T-helper 17 cell (primary cell): ENCODE measurements at places on chromosomes 2 and 18.

- DNase-seq: no peak
Measured at GRCh38 chr2:217086038-217086522, 226.2 kb upstream of the TNP1 start.

- DNase-seq: no peak
Measured at GRCh38 chr2:215396595-215397313, 39.1 kb downstream of the FN1 start.

- DNase-seq: no peak
Measured at GRCh38 chr2:6917761-6918421, 679 bp downstream of the RNF144A start.

DNA sequence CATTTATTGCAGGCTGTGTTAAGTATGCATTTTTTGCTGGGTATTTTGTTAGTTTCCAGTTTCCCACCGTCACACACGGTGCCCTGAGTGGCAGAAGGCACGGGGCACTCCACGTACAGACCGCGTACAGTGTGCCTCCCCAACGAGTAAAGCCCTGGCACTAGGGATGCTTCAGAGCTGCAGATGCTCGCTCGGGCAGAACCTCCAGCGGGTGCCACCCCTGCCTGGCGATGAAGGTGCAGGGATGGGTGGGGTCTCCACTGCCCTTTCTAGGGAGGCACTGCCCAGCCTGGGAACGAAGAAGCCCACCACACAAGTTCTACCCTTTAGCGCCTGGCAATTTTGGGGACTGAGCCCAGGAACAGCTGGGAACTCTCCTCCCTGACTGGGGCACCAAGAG lies 4.1 kb downstream of the GREB1 start:
- DNase-seq: no peak

DNA sequence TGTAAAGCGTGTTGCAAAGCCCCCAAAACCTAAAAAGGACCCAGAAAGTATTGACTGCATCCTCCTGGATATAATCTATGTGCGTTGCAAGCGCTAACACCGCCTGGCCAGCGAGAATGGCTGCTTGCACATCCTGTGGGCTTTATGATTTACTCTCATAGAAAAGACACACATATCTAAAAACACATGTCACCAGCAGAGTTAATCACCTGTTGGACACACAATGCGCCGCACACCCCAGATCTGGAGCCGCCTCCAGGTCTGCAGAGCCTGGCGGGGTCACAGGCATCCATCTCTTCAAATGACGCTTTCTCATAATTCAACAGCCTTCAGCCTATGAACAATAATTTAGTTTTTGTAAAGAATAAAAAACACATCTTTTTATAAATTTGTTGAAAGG lies 186.5 kb downstream of the RTP5 start:
- no peak for DNase-seq

DNA sequence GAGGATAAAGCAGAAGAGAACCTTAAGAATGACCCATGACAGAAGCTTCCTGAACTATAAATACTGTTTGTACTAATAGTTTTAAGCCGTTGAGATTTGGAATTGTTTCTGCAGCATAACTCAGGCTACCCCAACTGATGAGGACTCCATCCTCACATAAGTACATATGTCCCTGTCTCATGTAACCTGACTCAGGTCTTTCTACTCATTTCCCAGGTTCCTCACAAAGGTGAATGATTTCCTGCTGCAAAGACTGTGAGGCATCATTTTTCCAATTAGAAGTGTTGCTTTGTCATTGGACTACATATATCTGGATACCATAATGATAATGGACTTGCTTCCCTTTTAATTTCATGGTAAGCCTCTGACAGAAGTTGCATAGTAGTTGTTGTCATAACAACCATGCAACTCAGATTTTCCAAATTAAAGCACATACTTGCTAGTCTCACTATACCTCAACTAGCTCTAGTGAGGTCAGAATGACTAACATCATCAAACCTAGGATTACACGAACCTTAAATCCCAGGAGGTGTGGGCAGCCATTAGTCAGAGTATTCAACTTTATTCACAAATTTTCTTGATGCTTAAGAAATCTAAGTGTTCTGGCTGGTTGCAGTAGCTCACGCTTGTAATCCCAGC lies 38.0 kb upstream of the NEDD4L start:
- DNase-seq: no peak

GRCh38 chr2:42137125-42137841 lies 31.9 kb upstream of the EML4 start:
- no peak for DNase-seq

- no peak for DNase-seq
Measured at GRCh38 chr18:38886861-38887670, 1321.5 kb upstream of the CELF4 start.

- DNase-seq: peak; percentile 46
Measured at GRCh38 chr2:10434886-10435819, 13.0 kb downstream of the ODC1 start.

GRCh38 chr18:10121786-10122515 lies 208.1 kb downstream of the VAPA start:
- no peak for DNase-seq

- DNase-seq: no peak
Measured at GRCh38 chr2:201343559-201343958, 13.6 kb downstream of the FLACC1 start.

DNA sequence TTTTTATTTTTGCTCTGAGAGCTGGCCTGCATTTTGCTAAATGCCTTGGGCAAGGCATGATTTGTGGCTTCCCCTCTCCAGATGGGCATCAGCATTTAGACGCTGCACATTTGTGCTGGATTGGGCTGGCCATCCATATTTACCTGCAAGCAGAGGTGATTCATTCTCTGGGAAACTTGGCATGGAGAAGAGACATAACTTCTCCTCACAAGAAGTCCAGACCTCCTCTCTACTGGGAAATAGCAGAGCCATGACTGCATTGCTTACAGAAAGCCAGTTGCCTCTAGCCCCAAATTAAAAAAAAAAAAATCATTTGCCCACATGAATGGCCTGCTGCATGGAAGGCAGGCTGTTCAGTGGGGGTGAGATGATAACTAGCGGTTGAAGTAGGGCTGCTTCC lies 120.1 kb downstream of the ACTR3 start:
- no peak for DNase-seq

- DNase-seq: no peak
Measured at GRCh38 chr2:55078956-55079355, 28.7 kb upstream of the RTN4 start.

DNA sequence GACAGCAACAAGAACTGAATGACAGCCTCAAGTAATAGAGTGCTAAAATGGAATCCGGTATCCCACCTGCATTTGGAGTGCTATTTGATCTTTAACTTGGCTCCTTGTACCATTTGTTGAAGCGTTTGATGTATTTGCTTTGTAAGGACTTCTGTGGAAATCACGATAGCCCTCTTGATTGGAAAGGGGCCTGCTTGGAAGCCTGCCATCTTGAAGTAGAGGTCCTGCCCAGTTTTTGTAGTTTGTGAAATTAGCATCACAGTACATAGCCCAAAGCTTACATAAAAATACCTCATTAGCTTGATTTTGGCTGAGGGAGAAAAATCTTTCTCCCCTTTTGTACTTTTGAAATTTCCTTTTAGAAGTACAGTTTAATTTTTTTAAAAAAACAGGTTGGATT lies 2.7 kb downstream of the CDCA7 start:
- DNase-seq: no peak

DNA sequence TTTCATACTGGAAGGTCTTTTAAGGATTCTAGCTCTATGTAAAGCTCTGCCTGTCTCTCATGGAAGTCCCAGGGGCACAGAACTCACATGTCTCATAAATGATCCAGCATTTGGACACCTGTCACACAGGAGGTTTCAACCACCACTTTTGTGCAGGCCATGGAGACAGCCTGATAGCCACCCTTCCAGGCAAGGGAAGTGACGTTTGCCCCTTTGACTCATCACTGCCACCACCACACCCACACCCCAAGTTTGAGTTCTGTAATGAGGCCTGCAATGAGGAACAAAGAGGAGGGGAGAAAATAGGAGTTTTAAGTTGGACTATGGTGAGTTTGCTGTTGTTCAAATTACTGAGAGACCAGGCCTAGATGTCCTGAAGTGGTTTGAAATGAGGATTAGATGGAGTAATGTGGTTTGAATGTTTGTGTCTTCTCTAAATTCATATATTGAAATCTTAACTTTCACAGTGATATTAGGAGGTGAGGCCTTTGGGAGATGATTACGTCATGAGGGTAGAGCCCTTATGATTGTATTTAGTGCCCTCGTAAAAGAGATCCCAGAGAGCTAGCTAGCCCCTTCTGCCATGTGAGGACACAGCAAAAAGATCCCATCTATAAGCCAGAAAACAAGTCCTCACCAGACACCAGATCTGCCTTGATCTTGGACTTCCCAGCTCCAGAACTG lies 175.3 kb upstream of the EPHA4 start:
- DNase-seq: no peak

DNA sequence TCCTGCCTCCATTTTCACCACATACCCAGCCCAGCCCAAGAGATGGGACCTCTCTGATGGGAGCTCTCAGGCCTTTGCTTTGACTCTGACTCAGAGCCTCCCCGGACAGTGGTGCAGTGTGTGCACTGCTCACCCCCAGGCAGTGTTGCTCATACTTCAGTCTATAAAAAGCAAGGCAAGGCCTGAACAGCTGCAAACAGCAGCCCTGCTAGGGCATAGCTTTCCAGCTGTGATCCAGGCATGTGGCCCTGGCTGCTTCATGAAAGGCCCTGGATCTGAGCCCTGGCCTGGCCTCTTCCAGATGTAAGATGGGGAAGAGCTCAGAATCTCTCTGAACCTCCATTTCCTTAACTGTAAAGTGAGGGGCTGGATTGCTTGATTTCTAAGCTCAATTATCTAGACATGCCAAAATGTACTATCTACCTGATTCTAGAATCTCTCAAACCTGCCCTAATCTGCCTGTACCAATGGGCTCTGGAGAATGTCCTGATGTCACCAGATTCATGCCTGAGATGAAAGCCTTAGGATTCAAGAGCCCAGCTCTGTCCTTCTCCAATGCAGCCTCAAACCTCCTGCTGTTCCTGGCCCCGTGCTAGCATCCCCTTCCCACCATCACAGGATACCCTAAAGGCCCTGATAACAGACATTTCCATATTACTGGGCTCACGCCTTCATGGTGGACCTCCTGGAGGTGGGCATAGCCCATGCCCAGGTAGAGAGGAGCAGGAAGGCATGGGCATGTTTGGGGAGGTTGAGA lies 206.9 kb downstream of the ARL4C start:
- DNase-seq: no peak

- no peak for DNase-seq
Measured at GRCh38 chr2:22377268-22377667, 1007.7 kb upstream of the KLHL29 start.

GRCh38 chr2:240956171-240956934 lies 42.1 kb upstream of the SNED1 start:
- no peak for DNase-seq
